Fibroblast of skin of scalp (primary cell): ENCODE measurements at places on chromosomes 3 and 15.

- DNase-seq = no peak
These were observed 134.9 kb downstream of the FEZF2 start for GRCh38 chr3:62238431-62238830.

DNA sequence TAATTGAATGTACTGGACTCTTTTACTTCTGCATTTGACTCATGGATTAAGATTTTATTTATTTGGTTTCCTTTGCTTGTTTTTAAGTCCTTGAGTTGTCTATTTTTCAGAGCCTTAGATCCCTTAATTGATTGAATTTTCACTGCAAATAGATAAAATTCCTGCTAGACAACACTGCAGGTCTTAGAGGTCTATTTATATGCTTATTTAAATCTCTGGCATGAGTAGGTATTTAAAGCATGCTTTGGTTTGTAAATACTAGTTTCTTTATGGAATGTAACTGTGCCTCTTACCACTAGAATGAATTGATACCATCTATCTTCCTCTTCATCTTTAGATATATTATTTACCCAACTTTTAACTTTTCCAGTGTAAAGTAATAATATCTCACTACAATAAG, 20.0 kb downstream of the PLSCR5 start:
- DNase-seq = no peak

DNA sequence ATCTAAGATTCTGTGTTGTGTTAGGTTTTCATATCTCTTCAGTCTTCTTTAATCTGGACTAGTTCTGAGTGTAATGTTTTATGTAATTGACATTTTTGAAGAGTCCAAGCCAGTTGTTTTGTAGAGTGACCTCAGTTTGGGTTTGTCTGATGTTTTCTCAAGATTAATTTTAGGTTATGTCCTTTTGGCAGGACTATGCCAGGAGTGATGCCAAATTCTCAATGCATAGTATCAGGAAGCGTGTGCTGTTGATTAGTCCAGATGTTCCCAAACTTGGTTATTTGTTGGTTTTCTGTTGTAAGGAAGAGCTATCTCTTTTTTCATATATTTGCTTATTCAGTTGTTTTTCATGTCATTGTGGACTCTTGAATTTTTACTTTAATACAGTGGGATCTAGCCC, 32.6 kb downstream of the NMD3 start:
- DNase-seq = no peak

DNA sequence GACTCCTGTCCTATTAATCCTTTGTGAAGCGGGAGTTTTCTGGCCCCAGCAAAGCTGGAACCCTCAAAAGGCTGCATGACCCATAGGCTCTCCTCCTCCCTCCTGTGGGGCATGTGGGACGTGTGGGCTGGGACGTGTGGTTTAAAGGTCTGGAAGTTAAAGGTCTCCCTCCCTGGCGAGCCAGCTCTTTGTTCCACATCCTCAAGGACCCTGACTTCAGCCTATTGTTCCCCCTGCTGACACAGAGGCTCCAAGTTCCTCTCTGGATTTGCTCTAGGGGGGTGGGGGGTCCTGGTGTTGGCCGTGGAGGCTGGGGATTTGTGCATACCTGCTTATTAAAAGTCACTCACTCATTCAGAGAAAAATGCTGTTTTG, 44.2 kb downstream of the SMAD6 start:
- no peak for DNase-seq

- no peak for DNase-seq
These were observed 34.4 kb downstream of the RYK start for GRCh38 chr3:134216191-134216764.

DNA sequence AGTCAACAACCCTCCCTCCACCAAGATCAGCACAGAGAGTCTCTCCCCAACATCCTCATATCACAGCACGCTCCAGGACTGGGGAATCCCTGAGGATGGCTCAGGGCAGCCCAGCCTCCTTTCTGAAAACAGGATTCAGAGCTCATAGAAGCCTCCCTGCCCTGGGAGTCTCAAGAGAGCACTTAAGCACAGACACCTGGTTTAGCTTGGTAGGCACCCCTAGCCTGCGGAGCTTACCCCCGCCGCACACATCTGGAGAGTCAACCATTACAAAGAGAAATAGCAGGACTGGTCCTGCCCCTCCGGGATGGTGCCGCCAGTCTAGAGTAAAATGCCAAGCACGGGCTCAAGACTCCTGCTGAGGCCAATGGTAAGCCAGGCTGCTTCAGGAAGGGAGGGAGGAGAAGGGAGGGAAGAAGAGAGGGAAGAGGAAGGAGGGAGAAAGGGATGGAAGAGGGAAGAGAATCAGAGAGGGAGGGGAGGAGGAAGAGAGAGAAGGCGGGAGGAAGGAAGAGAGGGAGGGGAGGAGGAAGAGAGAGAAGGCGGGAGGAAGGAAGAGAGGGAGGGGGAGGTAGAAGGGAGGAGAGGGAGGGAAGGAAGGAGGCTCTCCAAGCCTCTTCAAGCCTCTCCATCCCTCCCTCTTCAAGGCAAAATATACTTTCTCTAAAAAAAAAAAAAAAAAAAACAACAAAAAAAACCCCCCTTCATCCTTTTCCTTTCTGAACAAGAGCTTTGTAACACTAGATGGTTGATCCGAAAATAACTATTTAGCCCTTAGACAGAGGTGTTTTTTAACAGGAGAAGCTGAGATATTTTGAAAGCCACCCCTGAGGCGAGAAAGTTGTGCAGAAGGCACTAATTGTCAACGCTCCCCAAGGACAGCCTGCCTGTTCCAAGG, 278.6 kb upstream of the TLE3 start:
- no peak for DNase-seq

- no peak for DNase-seq
These were observed 187.8 kb downstream of the TLE3 start for GRCh38 chr15:69909719-69910444.

DNA sequence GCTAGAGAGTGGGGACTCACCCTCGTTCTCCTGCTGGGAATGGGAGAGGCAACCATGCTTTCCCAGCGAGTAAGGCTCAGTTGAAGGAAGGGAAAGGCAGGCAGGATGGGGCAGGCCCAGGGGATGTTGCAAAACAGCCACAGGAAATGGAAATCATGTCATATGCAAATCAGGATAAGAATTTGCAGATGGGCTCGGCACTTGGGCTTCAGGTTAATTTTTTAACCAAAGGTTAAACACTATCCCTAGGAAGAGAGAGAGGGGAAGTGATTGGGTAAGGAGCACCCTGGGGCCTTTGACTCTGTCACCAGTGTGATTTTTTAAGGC, 14.6 kb upstream of the PLA2G4E start:
- peak; percentile 12 for DNase-seq

GRCh38 chr3:119973018-119973646, 121.1 kb downstream of the GSK3B start:
- no peak for DNase-seq

- peak; percentile 8 for DNase-seq
These were observed 420.5 kb downstream of the EPHB1 start for GRCh38 chr3:135215516-135215915.

DNA sequence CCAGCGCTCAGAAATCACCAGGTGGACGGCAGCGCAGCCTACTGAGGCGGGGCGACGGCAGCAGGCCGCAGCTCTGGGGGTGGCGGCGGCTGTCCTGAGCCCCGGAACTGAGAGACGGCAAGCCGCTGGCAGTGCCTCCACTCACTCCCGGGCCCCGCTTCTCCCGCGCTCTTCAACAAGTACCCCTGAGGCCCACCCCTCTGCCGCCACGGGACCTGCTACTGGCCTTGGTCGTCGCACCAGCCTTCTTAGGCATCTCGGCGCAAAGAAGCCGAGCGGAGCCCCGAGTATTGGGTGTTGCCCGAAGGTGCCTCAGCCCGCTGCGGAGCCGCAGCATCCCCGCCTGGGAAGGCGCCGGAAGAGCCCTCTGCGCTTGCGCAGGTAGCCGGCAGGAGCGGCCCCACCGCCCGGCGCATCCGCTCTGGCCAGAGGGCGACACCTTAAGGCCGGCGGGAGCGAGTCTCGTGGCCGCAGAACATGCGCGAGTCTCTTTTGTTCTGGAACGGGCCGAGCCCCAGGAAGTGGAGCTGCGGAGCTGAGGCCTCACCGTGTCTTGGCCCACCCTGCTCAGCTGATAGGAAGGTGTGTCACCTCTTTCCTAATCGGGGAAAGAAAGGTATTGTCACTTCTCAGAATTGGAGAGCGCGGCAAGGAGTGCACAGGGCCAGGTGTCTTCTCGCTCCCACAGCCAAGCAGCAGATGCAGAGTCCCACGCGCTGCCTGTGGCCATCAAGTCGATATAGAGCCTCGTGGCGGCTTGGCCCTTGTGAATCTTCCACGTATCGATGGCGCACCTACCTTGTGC, at the start of gene C15orf40:
Gene C15orf40 (minus strand): TSS at position 369 of the 805 bp plus-strand sequence. CDS start 32 bp downstream, at position 337.
- DNase-seq = peak; percentile 92

GRCh38 chr15:81271761-81272644, 51.9 kb downstream of the STARD5 start:
- DNase-seq = no peak

GRCh38 chr15:63530752-63531299, 26.4 kb downstream of the USP3 start:
- no peak for DNase-seq

DNA sequence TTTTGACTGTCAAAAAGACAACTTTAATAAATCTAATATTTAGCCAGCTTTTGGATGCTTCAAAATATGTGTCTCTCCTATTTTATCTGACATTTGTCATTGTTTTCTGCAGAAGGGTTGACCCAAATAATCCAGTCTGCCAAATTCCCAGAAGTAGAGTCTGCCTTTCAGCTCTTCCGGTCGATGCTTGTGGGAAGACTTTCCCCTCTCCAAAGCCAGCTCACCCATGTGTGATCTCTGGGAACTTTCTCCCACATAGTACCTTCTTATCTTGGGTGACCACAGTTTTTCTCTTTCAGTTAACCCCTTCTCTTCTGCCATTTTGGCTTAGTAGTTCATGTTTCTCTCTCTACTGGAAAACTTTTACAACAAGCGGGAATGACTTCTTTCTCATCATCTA, 94.1 kb downstream of the ASB7 start:
- no peak for DNase-seq

DNA sequence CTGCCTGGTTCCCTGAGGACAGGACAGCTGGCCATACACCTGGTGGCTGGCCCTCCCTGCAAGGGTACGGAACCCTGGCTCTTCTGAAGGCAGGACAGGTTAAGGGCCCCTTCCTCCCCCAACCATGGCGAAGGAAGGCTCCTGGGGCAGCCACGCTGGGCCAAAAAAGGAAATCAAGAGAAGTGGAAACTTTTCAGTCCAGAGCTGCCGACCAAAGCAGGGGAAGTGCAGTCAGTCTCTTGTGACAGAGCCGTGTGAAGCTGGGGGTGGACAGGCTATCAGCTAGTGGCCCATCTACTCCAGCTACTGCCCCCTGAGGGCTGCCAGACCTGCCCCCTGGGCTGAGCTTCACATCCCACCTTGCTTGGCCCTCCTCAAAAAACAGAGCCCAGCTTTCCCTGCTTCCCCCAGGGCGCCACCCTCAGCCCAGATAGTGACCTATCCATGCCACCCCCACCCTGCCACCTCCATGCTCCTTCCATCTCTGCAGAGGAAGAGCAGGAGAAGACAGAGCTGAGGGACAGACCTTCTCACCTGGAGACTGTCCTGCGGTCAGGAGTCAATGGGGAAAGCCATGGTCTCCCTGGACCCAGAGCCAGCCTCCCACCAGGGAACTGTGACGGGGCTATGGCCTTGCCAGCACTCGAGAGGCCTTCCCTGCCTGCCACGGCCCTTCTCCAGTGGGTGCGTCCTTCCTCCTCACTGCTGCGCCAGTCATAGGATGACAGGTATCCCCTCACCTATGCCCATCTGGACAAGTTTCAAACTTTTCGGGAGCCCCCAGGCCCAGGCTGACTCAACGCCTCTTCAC, 4.6 kb downstream of the SEMA7A start:
- no peak for DNase-seq

DNA sequence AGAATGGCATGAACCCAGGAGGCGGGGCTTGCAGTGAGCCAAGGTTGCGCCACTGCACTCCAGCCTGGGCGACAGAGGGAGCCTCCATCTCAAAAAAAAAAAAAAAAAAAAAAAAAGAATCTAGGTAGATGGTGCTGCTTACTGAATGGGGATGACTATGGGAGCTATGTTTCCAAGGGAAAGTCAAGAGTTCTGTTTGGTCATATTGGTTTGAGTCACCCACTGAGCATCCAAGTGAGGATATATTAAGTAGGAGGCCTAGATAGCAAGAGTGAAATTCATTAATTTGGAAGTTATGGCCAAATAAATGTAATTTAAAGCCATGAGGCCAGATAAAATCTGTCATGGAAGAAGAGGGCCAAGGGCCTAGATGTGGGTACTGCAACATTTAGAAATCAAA, 9.0 kb upstream of the UACA start:
- DNase-seq = no peak

- no peak for DNase-seq
These were observed 92.7 kb downstream of the BOC start for GRCh38 chr3:113304102-113304501.

DNA sequence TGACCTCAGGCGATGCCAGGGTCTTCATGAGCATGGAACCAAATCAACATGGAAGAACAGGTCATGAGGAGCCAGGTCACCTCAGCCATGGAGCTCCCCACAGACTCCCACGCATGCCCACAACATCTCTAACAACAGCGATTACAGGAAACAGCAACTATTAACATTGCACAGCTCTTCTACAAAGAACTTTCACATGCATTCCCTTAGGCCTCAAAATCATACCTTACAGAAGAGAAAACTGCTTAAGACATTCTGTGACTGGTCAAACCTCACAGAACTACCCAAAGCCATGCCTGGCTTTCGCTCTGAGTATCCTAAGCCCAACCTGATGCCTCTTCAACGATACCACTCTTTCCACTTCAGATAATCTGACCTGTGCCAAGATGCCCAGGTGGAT, 117.8 kb downstream of the OXNAD1 start:
- DNase-seq = no peak

DNA sequence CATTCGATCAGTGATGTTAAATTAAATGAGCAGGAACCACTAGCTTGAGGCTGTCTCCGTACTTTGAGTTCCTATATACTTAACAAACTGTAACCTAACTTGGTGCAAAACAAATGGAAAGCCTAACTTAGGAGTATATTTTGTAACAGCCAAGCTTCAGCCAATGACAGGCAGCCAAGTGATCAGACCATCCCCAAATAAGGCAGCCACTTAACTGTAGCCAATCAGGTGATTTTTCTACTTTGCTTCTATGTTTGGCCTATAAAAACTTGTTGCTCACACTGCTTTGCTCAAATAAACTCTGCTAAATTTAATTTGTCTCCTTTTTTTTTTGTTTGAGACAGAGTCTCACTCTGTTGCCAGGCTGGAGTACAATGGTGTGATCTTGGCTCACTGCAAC, 19.3 kb upstream of the ZNF770 start:
- DNase-seq = no peak

- peak; percentile 77 for DNase-seq
These were observed 246.6 kb upstream of the PROK2 start for GRCh38 chr3:72031581-72031980.
